RKO (cell line): ENCODE measurements at places on chromosomes 2 and 18.

DNA sequence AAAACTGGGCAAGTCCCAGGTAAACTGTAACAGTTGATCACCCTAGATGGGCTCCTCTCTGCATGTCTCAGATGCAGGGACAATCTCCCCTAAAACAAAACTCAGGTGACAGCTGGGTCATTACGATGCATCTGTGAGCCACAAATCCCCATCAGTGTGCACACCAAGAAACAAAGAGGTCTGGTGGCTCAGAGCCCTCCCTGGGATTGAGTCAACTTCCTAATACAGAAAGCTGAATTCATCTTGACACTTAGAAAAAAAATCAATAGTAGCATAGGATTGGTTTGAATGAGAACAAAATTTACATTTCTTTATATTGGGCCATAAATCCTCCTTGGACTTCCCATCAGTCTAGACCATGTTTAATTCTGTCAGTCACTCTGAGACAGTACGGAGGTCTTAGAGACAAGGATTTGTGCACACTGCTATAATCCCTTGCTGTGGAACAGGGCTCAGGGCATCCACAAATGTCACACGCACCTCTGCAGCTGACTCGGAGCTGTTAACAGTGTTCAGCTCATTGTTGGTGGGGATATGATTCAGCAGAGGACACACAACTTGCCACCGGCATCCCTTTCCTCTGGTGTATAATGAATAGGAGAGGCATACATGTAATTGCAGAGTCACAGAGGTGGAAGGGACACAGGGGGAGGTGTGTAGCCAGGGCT, 44.5 kb upstream of the DAPL1 start:
- DNase-seq: no peak

DNA sequence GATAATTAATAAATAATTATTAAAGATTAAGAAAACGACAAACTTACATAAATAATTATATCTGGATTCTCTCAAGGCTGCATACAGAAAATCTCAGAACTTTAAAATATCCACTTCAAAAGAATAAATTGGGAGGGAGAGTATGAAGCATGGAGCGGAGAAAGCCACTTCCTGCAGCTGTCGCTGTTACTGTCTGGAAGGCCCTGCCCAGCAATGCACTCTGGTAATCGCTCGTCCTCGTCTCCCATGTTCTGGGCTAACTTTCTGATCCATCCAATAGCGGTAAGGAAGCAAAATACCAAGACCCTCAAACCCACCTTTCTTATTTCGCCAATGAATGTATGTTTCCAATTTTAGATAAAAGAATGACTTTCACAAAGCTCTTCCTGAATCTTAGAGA, 26.7 kb downstream of the CYRIA start:
- no peak for DNase-seq

DNA sequence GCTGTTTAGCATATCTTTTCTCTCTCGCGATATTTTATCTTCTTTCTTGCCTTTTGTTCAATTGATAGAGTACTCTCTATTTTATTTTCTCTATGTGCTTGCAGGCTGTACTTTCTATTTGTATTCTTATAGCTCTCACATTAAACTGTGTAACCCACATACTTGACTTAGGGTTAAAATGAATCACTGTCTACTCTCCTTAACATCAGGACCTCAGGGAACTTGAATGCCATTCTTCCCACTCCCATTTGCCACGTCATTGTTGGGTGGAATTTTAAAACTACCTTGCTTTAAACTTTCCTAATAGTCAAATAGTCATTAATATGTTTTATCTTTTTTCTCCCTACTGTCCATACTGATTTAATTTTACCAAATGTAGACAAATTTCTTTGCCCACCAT, 269.7 kb downstream of the ALPK2 start:
- DNase-seq: no peak

DNA sequence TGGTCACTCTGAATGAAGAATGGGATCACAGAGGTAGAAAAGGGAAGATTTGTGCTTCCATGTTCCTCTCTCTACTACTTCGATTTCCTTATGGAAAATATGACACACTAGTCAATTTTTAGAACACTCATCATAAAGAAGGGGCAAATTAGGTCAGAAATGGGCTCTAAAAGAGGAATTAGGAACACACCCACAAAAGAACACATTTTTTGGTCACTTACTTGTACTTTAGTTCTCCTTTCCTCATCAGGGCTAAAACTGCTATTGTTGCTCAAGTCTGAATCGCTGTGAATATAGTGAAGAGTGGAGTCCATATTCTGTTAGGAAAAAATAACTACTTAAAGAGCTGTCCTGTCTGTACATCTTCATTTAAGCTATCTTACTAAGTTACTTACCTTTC, 52.6 kb downstream of the PPP4R1 start:
- DNase-seq: no peak

- no peak for DNase-seq
These were observed 55.7 kb downstream of the CCDC141 start for GRCh38 chr2:178994264-178994663.

- DNase-seq: no peak
These were observed 41.3 kb downstream of the VPS54 start for GRCh38 chr2:63977904-63978303.

- no peak for DNase-seq
These were observed 115.3 kb upstream of the SLC35G4 start for GRCh38 chr18:11494107-11494506.

- no peak for DNase-seq
These were observed 30.1 kb upstream of the E2F6 start for GRCh38 chr2:11495844-11496681.

DNA sequence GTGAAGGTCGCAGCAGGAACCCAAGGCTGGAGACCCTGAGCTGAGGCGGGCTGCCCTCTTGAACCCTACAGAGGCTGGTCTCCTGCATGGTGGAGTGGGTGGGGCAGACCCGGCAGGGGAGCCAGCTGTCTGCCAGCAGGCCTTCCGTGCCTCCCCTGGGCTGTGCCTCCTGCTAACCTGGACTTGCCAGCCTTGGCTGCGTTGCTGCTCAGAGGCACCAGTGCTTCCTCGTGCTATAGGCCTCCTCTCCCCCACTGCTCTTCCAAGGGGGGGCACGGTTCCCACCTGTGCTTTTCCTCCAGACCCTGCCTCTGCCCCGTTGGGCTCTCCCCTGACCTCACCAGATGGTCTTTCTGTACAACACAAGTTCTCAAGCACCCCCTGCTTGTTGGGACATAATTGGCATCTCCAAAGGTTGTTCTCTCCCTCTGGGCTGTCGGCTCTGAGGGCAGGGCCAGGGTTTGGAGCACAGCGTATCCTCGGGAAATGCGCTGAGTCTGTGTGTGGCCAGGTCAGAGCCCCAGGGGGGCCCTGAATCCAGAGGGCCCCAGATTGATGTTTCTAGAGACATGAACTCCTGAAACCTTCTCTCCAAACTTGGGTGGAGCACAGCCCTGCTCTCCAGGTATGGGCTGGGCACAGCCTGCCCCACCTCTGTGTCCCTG, 6.7 kb downstream of the ARHGEF4 start:
- DNase-seq: no peak

DNA sequence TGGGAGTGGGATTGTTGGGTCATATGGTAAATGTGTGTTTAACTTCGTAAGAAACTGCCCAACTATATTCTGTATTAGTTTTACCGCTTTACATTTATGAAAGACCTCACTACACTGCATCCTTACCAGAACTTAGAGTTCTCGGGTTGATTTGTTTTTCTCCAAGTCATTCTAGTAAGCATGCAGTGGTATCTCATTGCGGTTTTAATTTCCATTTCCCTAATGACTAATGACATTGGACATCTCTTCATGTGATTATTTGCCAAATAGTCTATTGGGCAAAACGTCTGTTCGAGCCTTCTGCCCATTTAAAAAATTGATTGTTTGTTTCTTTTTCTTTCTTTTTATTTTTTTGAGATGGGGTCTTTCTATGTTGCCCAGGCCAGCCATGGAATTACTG, 6.8 kb downstream of the FBLN7 start:
- DNase-seq: no peak

DNA sequence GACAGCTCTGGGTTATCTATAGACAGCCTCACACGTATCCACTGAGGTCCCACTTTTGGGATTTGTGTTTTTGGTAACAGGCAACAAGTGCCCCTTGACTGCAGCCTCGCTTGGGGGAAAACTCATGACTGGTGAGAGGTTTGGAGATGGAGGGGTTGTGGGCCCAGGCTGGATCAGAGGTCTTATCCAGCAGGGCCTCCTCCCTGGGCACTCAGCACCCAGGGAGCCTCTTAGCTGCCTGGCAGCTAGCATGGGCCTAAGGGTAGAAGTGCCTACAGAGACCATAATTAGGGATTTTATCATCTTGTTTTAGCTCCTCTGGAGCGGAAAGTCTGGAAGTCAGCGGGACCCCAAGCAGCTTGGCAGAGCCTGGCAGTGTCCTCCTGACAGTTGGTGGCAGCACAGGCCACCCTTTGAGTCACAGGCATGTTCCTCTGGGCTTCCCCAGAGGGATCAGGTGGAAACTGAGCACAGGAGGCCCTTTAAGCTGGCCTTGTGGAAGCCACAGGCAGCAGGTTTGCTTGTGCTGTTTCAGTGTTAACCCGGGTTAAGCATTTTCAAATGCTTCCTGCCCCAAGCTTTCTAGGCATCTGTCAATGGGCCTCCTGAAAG, 143.1 kb downstream of the KCTD1 start:
- peak; percentile 34 for DNase-seq

GRCh38 chr2:97995026-97995733, 568 bp downstream of the TMEM131 start:
- DNase-seq: peak; percentile 53

GRCh38 chr2:241635756-241636155, 1.2 kb downstream of the THAP4 start:
- peak; percentile 34 for DNase-seq

DNA sequence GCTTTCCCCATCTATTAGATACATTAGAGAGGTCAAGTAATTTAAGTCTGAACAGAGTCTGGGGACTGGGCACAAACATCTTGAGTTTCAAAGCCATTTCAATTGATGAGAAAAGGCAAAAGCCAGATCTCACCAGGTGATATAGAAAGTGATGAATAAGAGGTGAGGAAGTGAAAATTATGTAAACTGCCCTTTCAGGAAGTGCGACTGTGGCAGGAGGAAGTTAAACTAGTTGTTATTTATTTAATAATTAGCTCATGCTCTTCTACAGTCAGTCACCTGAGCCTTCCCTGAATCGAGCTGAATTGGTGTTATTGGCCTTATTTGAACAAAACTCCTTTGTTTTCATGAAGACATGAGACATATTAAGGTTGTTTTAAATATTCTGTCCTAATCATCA, 115.1 kb downstream of the CDH20 start:
- DNase-seq: no peak

DNA sequence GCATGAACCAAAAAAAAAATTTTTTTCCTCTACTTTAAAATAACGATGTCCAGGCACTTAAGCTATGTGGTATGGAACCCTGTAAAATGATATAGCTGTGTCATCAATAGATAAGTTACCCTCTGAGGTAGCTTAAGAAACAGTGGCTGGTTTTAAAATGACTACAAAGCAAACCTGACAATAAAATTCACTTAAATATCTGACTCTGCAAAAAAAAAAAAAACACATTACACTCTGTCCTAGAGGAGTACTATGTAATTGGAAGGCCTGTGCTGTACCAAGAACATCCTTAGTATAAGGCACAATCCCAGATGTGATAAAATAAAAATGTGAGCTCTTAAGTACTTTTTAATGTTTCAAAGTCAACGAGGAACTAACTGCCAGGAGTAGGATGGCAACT, 322.4 kb downstream of the ALK start:
- DNase-seq: no peak

GRCh38 chr2:200637901-200638300, 52.1 kb downstream of the AOX1 start:
- DNase-seq: no peak

DNA sequence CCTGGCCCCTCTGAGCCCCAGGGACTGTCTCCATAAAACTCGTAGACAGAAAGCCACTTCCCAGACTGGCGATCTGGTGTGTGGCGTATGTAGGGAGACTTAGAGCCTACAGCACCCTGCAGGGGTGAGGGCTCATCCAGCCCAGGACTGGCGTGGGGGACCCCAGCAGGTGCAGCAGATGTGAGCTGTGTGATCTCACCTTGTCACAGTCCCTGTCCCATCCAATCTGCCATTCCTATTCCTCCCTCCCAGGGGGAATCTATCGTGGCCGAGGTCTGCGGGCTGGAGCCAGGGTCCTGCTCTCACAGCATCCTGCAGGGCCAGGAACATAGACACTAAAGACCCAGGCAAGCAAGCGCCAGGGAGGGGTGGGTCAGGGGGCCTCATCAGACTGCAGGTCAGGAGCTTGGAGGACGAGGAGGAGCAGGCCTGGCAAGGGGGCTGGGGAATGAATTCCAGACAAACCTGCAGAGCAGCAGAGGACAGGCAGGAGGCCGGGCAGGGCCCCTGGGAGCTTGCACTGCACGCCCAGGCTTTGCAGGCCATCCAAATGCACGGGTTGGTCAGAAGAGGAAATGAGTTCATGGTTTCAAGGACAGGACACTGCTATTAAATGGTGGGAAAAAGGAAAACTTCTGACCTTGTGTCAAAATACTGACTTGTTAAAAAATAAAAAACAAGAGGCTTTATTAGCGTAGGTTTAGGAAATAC, 32.5 kb downstream of the HS6ST1 start:
- DNase-seq: no peak

DNA sequence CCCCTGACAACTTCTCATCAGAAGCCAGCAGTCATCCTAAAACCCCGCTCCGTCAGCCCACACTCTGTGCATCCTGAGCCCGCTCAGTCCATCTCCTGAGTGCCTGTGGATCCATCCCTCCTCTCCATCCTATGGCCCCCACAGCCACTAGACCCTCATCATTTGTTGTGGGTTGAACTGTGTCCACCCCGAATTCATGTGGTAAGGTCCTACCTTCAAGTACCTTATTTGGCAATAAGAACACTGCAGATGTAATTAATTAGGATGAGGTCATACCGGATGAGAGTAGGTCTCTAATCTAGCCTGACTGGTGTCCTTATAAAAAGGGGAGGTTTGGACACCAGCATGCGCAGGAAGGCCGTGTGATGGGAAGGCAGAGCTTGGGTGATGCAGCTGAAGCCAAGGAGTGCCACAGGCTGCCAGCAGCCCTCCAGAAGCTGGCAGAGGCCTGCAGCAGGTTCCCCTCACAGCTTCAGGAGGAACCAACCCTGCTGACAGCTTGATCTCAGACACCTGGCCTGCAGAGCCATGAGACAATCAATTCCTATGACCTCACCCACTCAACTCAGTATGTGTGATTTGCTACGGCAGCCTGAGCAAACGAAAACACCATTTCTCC, 192.4 kb downstream of the ZBTB7C start:
- no peak for DNase-seq

- DNase-seq: no peak
These were observed 5.1 kb downstream of the KLHL23 start for GRCh38 chr2:169738566-169739229.

GRCh38 chr2:40199771-40200170, 252.1 kb downstream of the SLC8A1 start:
- DNase-seq: no peak

DNA sequence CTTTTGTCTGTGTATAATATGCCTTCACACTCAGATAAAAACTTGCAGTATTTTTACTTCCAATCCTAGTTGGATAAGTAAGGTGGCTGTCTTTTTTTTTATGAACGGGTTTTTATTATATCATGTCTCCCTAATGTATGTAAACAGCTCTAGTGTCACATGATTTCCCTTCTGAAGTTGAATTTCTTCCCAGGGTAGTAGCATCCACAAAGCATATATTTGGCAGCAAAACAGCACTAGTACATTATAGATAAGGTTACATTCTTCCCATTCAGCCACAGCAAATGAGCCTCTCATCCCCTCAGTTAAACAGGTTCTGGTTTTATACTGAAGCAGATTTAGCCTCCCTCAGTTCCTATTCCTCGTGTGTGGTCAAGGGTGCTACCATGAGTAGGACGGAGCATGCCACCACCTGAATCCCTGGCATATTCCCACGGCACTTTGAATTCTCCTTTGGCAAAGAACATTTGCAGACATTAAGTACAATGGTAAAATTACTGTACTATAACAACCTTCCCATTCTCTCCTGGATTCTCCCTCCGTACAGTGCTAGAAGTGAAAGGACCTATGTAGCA, 15.4 kb upstream of the DTNA start:
- DNase-seq: no peak
